Left cardiac atrium (tissue), 4 donors: ENCODE measurements at places on chromosomes 2 and 18.

- DNase-seq, result no peak
Measured at GRCh38 chr2:102592601-102593000, 26.8 kb upstream of the SLC9A2 start.

DNA sequence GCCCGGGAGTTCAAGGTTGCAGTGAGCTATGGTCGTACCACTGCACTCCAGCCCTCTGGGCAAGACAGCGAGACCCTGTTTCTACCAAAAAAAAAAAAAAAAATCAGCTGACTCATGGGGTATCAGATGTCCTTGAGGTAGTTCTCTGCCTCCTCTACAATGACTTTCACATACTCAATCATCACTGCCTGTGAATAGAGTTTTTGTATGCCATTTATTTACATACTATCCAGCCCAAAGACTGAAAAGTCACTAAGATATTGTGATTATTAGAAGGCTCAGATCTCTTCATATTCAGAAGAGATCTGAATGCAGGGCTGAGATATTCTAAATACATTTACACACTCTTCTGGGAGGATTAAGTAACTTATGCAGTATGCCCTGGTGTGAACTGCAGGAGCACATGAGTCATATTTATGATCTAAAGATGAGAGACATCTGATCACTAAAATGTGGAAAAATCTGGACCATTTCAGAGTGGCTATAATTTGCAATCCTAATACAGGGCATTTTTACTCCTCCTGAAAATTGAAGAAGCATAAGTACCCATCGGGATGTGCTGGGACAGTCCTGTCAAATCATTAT, 38.9 kb downstream of the KLF7 start:
- DNase-seq, result no peak

DNA sequence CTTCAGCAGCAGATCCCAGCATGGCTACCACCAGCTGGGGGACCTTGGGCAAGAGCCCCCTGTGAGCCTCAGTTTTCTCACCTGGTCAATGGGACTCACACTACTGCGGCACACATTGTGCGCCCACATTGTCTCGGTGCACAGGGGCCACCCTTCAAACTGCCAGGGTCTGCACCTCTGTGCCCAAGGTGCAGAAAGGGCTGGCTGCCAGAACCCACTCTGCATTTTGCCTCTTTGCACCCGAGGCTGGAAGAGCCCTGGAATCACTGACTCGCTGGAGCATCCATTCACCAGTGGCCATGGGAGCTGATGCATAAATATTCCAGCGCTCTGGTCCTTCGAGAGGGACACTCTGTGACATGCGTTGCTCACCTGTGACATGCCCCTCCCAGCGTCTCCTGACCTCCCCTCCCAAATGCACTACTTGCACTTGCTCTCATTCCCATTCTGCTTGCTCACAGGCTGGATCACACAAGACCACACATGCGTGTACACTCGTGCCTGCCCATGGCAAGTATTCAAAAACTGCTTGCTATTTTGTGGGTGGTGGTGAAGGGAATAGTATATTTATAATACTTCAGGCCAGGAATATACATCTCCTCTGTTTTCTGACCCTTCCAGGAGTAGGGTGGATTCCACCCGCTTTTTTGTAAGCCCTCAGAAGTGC, 18.8 kb upstream of the C1QL2 start:
- DNase-seq, result no peak

- no peak for DNase-seq
Measured at GRCh38 chr2:189848276-189848675, 64.0 kb downstream of the PMS1 start.

- DNase-seq, result no peak
Measured at GRCh38 chr2:224849264-224849663, 133.1 kb upstream of the CCDC195 start.

DNA sequence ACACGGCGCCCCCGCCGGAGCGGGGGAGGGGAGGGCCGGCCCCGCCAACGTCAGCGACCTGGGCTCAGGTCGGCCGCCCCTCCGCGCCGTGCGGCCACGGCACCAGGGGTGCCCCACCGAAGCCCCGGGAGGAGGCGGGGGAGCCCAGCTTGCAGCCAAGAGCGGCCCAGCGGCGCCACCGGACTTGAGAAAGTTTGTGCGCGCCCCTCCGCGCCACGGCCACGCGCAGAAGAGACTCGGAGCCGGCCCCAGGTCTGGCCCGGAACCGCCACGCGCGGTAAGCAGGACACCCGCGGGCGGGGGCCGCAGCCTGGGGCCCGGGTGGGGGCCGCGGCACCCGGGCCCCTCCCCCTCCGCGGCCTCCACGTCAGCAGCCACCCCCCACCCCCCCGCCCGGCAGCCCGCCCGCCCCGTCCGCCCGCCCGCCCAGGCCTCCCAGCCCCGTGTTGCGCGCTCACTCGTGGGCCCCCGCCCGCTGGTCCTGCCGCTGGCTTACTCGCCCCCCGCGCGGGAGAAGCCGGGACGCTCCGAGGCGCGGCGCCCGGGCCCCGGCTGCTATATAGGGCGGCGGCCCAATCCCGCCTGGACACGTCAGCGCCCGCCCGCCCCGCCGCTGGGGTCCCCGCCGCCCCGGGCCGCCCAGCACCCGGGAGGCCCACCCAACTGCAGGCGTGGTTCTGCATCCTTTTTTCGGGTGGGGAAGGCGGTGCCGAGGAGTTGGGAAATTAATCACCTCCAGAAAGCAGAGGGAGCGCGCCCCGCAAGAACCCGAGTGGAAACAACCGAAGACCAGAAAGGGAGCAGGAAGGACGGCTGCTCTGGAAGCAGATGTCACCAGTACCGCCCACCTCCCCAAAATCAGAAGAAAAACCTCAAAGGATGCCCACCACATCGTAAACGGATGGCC, 42.9 kb downstream of the HDLBP start:
- peak; percentile 87 for DNase-seq
